ENCODE measurements at places on chromosomes 12 and 14.

- peak; percentile 70 for DNase-seq
These were observed 51.0 kb upstream of the SRSF5 start for GRCh38 chr14:69715725-69716477.

DNA sequence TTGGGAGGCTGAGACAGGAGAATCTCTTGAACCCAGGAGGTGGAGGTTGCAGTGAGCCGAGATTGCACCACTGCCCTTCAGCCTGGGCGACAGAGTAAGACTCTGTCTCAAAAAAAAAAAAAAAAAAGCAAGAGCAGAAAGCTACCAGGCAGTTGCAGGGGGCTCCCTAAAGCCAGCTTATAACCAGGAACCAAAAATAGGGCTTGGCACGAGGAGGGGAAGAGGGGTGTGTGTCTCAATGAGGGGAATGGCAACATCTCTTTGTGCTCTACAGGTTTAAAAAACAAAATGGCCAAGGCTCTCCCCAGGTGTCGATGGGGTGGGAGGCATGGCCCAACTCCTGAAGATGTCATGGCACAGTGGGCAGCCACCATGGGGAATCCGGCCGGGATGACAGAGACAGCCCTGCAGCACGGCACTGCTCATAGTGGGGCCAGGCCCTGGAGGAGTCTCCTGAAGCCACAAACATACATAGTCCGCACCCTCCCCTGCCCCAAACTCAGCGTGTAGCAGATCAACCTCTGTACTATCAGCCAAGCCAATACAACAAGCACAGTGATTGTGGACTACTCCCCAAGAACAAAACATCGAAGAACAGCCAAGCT, 16.0 kb upstream of the EIF5 start:
- no peak for DNase-seq

GRCh38 chr12:84810611-84811010, 102.0 kb downstream of the SLC6A15 start:
- DNase-seq: no peak

DNA sequence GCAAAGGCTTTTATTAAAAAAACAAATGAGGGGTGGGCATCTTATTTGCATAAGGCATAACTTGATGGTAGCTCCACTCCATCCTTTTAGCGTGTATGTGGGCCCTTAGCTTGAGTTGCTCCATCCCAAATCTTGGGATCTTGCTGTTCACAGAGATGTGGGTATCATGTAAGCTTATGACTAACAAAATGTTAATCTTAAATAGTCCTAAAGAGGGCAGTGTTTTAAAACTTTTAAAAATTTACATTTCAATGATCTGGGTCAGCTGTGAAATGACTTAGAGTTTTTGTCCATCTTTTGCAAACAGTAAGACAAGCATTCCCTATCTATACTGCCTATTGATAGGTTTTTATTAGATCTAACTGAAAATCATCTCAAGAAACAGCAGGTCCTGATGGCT, 86.0 kb downstream of the SLCO1A2 start:
- no peak for DNase-seq

DNA sequence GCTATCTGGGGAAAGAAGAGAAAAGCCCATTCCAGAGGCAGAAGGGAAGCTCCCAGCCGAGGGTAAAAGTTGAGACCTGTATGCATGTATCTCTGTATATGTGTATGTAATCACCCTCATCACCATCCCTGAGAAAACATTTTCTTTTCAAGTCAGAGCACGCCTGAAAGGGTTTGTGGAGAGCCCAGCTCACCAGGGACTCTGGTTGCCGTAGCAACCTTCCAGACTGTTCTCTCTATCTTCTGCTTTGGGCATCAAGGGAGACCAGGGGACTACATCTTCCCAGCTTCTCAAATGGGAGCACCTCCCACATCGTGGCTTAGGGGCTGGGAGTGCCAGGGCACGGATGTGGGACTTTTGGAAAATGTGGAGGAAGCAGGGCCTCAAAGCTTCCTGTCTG, 93.5 kb downstream of the GALNT8 start:
- DNase-seq: no peak

- DNase-seq: no peak
These were observed 18.9 kb downstream of the TMEM63C start for GRCh38 chr14:77200406-77200985.

- no peak for DNase-seq
These were observed 1002.9 kb upstream of the SEL1L start for GRCh38 chr14:82536566-82536965.

GRCh38 chr12:75635606-75636444, 124.4 kb upstream of the KRR1 start:
- DNase-seq: peak; percentile 67

DNA sequence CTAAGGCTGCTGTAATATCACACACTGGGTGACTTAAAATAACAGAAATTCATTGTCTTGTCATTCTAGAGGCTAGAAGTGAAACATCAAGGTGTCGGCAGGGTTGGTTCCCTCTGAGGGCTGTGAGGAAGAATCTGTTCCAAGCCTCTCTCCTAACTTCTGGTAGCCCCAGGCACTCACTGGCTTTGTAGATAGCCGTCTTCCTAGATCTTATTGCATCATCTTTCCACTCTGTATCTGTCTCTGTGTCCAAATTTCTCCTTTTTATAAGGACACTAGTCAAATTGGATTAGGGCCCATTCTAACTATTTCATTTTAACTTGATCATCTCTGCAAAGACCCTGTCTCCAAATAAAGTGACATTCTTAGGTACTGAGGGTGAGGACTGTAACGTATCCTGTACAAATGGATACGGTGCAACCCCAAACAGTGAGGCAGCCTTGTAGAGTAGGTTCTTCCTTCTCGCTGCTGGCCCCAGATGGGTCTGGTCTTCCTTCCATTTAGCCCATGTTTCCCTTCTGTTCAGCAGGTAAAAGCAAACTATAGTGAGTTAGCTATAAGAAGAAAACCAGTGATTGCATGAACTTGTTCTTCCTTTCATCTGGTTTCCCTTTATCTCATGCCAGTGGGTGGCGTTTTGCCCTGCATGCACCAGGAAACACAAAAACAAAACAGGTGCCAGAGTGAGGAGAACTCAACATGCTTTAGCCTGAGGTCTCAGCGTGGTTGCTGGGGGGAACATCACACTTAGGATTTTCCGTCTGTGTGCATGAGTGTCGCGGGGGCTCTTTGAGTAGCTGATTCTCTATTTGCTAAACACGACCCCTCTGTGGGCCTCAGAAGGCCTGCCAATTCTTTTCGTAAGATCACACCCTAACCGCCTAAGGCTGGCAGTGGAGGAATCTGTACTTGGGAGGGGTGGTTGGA, 19.5 kb downstream of the TTC9 start:
- peak; percentile 85 for DNase-seq

DNA sequence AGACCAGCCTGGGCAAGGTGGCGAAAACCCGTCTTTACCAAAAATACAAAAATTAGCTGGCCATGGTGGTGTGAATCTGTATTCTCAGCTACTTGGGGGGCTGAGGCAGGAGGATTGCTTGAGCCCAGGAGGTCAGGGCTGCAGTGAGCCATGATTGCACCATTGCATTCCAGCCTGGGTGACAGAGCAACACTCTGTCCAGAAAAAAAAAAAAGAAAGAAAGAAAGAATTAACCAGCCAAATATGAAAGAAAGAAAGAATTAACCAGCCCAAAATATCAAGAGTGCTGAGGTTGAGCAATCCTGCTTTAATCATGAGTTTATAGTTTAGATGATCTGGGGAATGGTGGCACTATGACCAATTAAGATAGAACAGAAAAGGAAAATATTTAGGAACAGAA, 3.5 kb upstream of the ACTN1 start:
- DNase-seq: no peak

DNA sequence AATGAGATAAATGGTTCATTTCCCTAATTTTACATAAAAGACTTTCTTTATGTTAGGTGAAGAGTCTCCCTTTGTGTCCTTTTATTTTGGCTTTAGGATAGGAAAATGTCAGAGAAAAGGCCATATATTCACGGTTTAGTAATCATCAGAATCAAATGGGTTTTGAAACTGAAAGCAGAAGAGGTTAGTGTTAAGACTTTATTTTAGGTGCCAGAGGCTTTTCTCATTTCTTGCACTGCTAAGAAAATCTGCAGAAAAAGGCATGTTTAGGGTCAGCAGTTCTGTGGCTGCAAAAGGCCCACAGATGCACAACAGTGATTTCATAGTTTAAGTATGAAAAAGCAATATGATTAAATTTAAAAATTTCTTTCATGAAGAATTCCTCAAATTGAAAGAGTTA, 80.4 kb upstream of the SINHCAF start:
- no peak for DNase-seq

GRCh38 chr14:73726025-73726961, 12.1 kb upstream of the PNMA1 start:
- no peak for DNase-seq

DNA sequence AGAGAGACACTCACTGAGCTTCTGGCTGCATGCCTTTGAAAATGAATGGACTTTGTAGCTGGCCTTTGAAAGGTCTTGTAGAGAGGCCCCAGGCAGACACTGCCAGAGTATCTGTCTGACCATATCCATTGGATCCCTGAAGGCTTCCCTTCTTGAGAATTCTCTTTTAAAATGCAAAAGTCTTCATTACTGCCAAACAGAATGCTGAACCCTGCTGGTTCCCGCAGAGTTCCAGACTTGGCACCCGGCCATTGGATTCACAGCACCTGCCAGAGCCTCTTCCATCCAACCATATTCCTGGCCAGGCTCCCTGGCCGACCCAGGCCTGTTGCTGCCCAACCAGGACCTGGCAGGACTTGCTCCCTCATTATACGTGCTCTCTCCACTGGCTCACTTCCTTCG, 182.5 kb downstream of the GXYLT1 start:
- no peak for DNase-seq

DNA sequence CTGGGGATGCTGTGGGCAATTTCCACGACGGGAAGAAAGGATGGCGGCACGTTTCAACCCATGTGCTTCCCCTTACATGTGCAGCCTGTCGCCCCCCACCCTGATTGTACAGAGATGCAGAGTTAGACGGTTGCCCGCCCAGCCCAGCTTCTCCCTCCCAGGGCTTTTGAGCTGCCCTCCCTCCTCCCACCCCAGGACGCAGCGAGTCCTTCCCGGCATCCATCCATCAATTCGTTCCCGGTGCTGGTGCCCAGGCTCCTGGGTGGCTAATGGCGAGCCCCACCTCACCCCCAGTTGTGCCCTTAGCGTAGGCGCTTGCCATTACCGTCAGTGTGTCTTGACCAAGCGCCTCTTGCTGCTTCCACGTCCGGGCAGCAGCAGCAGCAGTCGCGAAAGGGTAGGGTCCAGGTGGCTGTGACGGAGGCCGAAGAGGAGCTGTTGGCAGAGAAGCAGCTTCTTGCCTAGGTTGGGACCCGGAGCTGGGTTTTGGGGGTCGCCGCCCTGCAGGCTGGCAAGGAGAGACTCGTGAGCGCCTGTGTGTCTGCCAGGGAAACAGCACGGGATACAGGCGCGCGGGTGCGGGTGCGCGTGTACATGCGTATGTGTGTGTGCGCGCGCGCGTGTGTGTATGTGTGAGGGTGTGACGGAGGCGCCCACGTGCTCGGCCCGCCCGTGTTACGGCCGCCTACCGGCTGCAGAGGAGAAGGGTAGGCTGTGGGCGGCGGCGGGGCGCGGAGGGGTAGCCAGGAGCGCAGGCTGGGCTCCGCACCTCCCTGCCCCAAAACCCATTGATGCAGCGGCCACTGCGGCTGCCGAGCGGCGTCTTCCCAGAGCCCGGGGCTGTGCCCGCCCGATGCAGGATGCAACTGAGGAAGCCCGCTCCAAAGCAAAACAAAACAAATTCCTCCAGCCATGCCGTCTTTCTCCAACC, at the start of gene SLC6A15:
Gene SLC6A15, minus strand, starts transcription at position 602 of the 931 bp plus-strand sequence. CDS start 20,679 bp downstream, outside the sequence.
- DNase-seq: peak; percentile 61

- peak; percentile 76 for DNase-seq
These were observed 59.1 kb upstream of the NAP1L1 start for GRCh38 chr12:76143343-76144244.

DNA sequence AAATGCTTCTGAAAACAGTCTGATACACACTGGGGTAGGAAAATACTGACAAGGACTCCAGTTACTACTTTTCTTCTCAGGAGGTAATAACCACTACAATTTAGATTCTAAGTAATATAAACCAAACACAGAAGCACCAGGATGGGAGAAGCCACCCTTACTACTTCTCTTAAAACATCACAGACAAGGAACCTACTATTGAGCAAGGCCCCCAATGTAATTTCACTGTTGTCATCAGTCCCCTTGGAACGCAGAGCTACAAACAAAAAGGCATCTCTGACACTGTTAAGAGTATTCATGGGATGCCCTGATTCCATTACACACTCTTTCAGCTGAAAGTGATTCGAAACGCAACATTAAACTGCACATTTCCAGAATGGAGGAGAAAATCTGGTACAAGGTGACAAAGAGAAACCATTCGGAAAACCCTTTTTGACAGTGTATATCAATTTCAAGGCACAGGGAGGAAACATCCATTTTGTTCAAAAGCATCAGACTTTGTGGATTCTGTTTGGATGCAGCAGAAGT, 185.9 kb downstream of the PPM1H start:
- no peak for DNase-seq

GRCh38 chr14:34619471-34619870, 10.5 kb downstream of the SNX6 start:
- no peak for DNase-seq
